Lung microvascular endothelial cell (primary cell): ENCODE measurements at places on chromosomes 2 and 18.

DNA sequence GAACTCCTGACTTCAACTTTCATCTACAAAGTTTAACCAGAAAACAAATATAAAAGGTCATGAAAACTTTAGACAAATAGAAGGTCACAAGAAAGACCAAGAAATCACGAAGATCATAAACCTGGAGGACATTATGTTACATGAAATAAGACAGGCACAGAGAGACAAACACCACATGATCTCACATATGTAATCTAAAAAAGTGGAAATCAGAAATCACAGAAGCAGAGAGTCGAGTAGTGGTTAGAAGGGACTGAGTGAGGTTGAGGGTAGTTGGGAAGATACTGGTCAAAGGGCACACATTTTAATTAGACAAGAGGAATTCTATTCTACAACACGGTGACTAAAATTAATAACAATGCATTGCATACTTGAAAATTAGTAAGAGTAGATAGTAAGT is 1.4 kb downstream of the GCFC2 start:
- DNase-seq, result peak; percentile 2

DNA sequence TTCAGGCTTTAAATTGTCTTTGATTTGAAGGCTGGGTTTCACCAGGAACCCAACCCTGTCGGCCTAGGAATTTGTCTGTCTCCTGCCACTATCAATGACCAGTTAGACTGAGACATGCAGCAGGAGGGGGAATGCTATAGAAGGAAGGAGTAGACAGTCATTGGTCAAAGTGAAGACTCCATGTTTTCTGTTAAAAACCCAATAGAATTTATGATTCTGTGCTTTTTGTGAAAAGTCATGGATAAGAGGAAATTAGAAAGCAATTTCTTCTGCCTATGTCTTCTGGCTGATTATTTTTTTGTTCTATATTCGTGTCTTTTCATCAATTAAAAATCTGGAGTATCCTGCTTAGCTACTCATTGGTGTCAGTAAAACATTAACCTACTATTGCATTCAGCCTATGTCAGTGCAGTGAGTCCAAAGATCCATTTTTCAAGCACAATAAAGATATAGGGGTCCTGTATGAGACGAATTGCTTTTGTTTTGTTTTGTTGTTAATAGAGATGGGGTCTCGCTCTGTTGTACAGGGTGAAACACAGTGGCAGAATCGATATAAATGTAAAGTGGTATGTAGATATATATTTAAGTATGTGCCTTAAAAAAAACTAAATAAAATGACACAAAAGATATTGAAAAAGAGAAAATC is 7.9 kb upstream of the KYNU start:
- no peak for DNase-seq

DNA sequence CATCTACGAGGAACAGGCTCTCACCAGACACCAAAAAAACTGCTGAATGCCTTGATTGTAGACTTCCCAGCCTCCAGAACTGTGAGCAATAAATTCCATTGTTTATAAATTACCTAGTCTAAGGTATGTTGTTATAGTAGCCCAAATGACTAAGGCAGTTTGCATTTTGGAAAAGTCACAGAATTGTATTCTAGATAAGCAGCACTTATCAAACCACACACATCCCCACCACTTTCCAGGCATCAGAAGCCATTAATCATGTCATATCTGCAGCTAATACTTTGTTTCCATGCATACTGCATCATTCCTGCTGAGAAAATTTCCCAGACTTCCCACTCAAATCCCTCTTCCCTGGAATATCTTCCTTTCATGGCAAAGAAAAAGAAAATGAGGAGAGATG is 187.2 kb downstream of the INO80D start:
- no peak for DNase-seq

DNA sequence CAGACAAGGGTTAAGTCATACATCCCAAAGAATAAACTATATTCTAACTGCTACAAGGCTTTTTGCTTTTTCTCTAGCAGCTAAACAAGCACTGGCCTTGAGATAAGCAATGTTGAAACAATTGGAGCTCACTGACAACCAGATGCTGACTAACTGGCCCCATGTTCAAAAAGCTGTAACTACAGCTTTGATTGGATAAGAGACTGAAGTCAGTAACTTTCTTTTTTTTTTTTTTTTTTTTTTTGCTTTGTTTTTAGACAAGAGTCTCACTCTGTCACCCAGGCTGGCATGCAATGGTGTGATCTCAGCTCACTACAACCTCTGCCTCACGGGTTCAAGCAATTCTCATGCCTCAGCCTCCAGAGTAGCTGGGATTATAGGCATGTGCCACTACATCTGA is 45.4 kb upstream of the TMEM163 start:
- peak; percentile 42 for DNase-seq

DNA sequence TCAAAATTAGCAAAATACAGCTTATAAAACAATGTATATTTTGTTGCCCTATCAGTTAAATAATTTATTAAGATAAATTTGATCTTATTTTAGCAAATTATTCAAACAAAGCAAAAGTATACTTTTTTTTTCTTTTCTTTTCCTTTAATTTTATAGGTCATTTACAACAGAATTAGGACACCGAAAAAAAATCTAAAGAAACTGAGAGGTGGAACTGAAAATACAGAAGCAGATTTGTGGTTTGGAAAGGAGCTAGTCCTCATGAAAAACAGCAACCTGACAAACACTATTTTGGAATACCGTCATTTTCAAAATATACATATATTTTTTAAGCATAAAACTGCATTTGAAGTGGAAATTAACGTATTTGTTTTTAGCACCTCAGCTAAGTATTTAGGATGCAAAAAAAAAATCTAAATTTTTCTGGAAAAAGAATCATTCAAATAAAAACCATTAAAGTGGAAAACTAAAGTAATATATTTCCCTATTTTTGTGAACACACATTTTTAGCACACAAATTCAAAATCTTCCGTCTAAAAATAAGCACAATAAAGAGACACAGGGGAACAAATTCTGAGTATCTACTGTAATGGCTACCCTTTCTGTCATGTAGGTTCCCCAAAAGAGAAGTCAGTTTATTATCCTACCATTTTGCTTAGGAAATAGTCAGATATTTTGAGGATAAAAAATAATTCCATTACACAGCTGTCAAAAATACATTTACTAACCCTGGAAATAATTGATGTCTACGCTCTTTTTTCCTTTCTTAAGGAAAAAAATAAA is 2.7 kb downstream of the CCDC88A start:
- DNase-seq, result no peak

DNA sequence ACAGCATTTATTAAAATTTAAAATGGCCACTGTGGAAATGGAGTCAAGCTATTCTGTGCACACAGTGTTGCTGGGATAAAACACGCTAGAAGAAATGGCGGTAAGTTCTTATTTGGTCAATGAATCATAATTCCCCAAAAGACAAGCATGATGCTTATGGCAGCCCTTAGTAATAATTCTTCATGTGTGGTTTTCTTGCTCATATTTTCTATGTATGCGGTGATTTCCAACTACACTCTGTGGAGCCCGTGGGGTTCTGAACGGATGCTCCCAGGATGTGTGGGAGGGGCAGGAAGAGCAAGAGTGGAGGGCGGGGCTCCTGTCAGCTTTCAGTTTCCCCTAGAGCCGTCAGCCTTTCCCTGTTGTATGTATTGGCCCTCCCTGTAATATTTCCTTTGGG is 91.7 kb upstream of the RMDN2 start:
- DNase-seq, result no peak

DNA sequence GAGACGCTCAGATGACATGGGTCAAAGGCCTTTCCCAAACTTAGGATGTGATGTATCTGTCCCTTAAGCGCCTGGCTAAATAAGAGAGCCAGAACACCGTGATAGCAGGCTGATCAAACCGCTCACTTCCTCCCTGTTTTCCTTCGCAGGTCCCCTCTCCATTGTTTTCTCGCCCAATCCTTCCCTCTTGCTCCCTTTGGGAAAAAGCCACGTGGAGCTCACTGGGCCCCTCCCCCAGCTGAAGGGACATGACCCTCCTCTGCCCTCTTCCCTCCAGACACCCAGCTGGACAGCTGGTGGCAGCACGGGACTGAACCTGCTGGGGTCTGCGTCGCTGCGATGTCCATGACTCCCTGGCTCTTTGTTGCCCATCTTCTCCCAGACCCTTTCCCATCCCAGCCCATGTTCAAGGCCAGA is 201.7 kb downstream of the TNS1 start:
- no peak for DNase-seq

- DNase-seq, result no peak
These were observed 20.4 kb downstream of the TTC32 start for GRCh38 chr2:19881221-19881907.

- no peak for DNase-seq
These were observed 10.9 kb upstream of the GPR35 start for GRCh38 chr2:240614391-240614790.

GRCh38 chr2:129764376-129765325 is 214.8 kb upstream of the RAB6C start:
- DNase-seq, result no peak

- DNase-seq, result no peak
These were observed 142.5 kb upstream of the L3MBTL4 start for GRCh38 chr18:6557057-6557769.

- DNase-seq, result peak; percentile 92
These were observed 229.5 kb upstream of the EPAS1 start for GRCh38 chr2:46067501-46068305.
